ENCODE measurements at places on chromosomes 7 and 10. TPM values are rescaled to one million over a fixed set of nuclear protein-coding genes. Genes with fewer than 3 reads are reported as not detected.

DNA sequence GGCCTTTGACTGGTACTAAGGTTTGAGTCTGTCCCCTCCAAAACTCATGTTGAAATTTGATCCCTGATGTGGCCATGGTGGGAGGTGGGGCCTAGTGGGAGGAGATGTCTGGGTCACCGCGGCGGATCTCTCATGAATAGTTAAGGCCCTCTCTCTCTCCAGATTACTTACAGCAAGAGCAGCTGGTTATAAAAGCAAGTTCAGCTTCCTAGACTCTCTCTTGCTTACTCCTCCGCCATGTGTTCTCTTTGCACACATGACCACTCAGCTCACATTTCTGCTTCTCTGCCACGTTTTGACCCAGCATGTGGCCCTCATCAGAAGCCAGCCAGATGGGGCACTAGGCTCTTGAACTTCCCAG, 29.9 kb upstream of the ZMIZ1 start:
- DNase-seq: no peak

DNA sequence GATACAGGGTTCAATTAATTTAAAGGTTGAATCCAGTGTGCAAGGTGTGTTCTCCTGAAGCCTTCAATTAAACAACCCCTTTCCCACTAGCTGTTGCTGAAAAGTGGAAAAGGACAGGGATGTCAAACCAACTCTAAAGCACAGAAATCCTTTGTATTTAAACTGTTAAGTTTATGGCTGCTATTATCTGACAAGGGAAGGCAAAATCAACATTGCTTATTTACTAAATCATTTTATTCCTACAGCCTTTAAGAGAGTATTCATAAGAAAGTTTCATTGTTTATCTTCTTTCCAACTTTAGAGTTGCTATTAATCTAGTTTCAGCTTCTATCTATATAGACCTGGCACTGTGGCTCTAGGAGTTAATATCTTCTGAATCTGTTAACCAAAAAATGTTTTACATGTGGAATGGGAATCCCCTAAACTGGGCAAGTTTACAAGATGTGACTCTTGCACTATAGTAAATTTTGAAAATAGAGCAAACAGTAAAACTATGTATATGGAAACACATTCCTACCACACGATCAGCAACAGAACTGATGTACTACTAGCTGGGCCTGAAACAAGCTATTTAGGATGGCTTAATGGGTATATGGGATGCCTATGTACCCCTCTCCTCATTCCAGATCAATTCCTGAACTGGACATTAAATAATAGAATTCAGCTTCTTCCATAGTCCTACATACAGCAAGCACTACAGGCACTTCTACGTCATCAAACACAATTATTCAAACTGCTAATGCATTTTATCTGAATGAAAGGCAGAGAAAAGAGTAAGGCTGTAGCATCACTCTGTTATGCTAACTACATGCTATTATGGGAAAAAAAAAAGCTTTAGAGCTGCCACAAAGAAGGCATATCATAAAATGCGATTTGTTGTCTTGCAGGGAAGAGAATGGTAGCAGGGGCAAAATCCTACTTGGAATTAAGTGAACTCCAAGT, 52.8 kb downstream of the CDK6 start:
- DNase-seq: no peak

DNA sequence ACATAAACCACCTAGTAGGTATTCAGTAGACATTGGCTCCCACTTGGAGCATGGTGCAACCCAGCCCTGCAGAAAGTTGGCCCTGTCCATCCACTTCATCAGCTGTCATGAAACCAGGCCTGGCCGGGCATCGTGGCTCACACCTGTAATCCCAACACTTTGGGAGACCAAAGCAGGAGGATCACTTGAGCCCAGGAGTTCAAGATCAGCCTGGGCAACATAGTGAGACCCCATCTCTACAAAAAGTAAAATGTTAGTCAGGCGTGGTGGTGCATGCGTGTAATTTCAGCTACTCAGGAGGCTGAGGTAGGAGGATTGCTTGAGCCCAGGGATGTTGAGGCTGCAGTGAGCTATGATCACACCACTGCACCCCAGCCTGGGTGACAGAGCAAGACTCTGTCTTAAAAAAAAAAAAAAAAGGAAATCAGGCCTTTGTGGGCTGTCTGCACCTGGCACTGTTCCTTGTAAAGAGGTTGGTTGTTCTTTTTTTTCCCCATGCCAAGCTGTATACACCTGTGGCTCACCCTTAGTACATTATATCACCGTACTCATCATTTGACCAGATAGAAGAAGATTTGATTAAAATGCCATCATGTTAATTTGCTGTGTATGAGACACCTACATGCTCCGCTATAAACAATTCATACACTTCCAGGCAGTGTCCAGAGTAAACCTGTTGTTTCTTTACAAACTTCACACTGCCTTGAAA, 45.4 kb upstream of the GRID1 start:
- DNase-seq: no peak

- DNase-seq: no peak
These were observed 184.4 kb downstream of the TCERG1L start for GRCh38 chr10:131127138-131127589.

PTN gene
- polyA plus RNA-seq: not detected

PLOD3 gene
- 82.7 TPM for polyA plus RNA-seq

- DNase-seq: no peak
These were observed 6.0 kb downstream of the FXYD4 start for GRCh38 chr10:43377424-43377883.

DNA sequence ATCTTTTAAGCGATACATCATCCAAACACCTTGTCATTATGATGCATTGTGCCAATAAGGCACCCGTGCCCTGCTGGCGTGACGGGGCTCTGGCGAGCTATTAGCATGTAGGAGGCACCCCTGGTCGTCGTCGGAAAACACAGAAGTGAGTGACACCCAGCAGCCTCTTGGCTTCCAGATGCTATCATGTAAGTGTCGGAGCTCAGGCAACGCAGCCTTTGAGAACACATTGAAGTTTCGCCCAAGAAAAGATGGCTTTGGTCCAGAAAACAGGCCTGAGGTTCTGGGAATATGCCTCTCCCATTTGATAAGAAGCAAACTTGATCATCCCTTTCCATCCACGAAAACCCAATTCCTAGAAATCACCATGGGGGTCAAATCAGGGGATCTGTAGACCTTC, 555.3 kb downstream of the GALNT17 start:
- DNase-seq: no peak

NUTM2E gene
- 0.20 TPM for polyA plus RNA-seq

- no peak for DNase-seq
These were observed 1.4 kb downstream of the HTRA1 start for GRCh38 chr10:122462533-122463465.

PKD2L1 gene
- polyA plus RNA-seq: not detected

DNA sequence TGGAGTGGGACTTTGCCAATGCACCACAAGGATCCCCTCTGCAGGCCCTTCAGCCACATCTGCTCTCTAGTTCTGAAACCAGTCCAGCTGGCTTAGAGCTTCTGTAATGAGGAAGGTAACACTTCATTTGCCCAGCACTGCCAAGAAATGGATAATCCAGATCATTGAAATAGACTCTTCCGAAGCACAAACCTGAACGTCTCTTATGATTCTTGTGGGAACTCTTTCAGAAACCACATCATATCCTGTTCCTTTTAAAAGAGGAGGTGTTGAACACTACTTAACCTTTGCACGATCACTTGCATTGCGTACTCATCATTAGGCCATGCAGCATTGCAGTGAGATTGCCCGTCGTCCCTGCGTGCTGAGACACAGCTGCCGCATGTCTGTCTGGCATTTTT, 25.8 kb upstream of the PLPP4 start:
- no peak for DNase-seq

DNA sequence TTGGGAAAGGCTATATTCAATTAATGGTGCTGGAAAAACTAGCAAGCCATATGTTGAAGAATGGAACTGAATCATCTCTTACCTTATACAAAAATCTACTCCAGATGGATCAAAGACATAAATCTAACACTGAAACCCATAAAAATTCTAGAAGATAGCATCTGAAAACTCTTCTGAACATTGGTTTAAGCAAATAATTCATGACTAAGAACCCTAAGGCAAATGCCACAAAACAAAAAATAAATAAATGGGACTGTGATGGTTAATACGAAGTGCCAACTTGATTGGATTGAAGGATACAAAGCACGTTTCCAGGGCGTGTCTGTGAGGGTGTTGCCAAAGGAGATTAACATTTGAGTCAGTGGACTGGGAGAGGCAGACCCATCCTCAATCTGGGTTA, 1130.0 kb downstream of the DNAJB9 start:
- DNase-seq: no peak

CLRN3 gene
- not detected for polyA plus RNA-seq

VWC2 gene
- polyA plus RNA-seq: not detected

- DNase-seq: no peak
These were observed 135.3 kb downstream of the ARHGAP22 start for GRCh38 chr10:48469516-48470020.

DNA sequence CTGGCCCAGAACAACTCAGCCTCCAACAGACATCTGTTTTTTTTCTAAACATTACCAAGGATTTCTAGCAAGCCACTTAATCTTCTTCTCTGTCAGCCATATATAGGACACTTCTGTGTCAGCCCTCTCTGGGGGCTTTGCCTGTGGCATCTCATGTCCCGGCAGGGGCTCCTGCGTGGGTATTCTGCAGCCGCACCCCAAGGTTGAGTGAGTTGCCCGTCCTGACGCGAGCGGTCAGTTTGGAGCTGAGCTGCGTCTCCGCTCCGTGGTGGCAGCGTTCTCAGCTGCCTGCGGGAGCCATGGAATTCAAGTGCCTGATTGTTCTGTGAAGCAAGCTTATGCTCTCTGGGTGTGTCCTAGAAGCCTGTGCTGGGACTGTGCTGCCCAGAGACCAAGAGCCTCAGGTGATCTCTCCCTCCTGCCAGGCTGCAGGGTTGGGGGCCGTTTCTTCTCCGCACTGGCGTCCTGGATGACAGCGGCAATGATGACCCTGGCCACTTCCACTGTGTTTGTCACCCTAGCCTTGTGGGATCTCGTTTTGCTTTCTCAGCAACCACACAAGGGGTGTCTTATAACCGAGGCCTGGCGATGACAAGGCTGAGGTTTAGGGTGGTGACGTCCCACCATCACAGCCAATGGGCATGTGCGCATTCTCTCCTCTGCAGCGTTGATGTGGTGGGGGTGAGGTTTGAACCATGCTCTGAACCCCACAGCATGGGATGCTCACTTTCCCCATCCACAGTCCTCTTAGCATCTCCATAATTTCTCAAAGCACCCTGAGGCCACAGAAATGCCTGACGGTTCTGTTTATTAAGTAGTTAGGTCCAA, 612.6 kb upstream of the FOXK1 start:
- DNase-seq: no peak
